ENCODE measurements at places on chromosomes 16 and 17. TPM values are rescaled to one million over a fixed set of nuclear protein-coding genes. Genes with fewer than 3 reads are reported as not detected.
A peak's percentile ranks its signal among the peaks of the same experiment; 100 is the strongest.

The KRTAP16-1 gene
- total RNA-seq, result not detected

The SLC35G6 gene
- total RNA-seq, result not detected

The MYO15A gene
- total RNA-seq, result 3.6 TPM

- H3K27me3 ChIP-seq, result peaks cover 41% of the 10 kb centered on the region
- H3K27ac ChIP-seq, result no peak overlapping the region
- H3K36me3 ChIP-seq, result no peaks in the 10 kb centered on the region
- no peak for DNase-seq
- H3K4me3 ChIP-seq, result no peak overlapping the region
- no peaks in the 10 kb centered on the region for H3K4me1 ChIP-seq
Observed at GRCh38 chr17:47719411-47720152, 13.5 kb upstream of the TBX21 start.

DNA sequence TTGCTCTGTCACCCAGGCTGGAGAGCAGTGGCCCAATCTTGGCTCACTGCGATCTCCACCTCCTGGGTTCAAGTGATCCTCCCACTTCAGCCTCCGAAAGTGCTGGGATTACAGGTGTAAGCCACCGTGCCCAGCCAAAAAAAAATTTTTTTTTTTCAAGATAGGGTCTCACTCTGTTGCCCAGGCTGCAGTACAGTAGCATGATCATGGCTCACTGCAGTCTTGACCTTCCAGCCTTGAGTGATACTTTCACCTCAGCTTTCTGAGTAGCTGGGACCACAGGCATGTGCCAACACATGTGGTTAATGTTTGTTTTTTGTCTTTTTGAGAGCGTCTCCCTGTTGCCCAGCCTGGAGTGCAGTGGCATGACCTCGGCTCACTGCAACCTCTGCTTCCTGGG, 1.7 kb upstream of the PAM16 start:
- peaks cover 23% of the 10 kb centered on the region for H3K4me1 ChIP-seq
- no peaks in the 10 kb centered on the region for H3K36me3 ChIP-seq
- no peak overlapping the region for H3K27ac ChIP-seq

- H3K4me1 ChIP-seq, result no peaks in the 10 kb centered on the region
- H3K27me3 ChIP-seq, result no peaks in the 10 kb centered on the region
- DNase-seq, result no peak
- H3K27ac ChIP-seq, result no peak overlapping the region
- no peak overlapping the region for H3K4me3 ChIP-seq
Observed at GRCh38 chr17:22454070-22454999, 762.0 kb downstream of the KCNJ18 start.

- H3K4me3 ChIP-seq, result no peak overlapping the region
- H3K36me3 ChIP-seq, result no peaks in the 10 kb centered on the region
- H3K27ac ChIP-seq, result peak overlapping the region; percentile 85
- no peaks in the 10 kb centered on the region for H3K27me3 ChIP-seq
- no peak for DNase-seq
- H3K4me1 ChIP-seq, result peaks cover 30% of the 10 kb centered on the region
Observed at GRCh38 chr17:61250335-61250890, 149.2 kb upstream of the TBX2 start.

DNA sequence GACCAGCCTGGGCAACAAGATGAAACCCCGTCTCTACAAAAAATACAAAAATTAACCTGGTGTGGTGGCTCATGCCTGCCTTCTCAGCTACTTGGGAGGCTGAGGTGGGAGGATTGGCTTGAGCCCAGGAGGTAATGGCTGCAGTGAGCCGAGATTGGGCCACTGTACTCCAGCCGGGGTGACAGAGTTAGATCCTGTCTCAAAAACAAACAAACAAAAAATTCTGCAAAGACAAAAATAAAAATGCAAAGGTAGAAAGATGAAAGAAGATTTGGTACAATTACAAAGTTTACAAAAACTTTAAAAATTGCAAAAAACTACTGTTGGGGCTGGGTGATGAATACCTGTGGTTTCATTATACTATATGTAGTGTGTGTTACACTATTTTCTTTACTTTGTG, 5.5 kb upstream of the CDH1 start:
- no peaks in the 10 kb centered on the region for H3K36me3 ChIP-seq
- H3K4me3 ChIP-seq, result no peak overlapping the region
- H3K27me3 ChIP-seq, result peaks cover 3% of the 10 kb centered on the region
- no peak for DNase-seq
- no peak overlapping the region for H3K27ac ChIP-seq

DNA sequence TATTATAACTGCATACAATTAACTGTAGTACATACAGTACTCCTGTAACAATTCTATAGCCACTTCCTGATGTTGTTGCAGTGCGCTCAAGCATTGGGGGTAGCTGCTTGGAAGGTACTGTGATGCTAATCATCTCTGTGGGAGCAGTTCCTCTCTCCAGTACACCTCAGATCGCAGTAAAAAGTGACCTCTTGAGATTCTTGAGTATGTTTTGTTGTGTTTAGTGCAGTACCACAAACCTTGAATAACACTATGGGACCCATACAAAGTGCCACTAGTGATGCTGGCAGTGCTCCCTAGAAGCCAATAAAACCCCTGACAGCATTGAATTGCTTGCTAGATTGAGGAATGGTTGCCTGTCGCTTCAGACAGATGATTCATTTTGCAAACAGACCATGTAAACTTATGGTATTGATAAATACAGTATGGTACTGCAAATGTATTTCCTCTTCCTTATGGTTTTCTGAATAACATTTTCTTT, 193.0 kb downstream of the SPECC1 start:
- H3K4me1 ChIP-seq, result peaks cover 15% of the 10 kb centered on the region
- DNase-seq, result no peak
- H3K27me3 ChIP-seq, result no peaks in the 10 kb centered on the region
- no peak overlapping the region for H3K27ac ChIP-seq

- DNase-seq, result no peak
- no peak overlapping the region for H3K4me3 ChIP-seq
- no peaks in the 10 kb centered on the region for H3K27me3 ChIP-seq
- H3K36me3 ChIP-seq, result no peaks in the 10 kb centered on the region
- no peaks in the 10 kb centered on the region for H3K4me1 ChIP-seq
- no peak overlapping the region for H3K27ac ChIP-seq
Observed at GRCh38 chr17:3985846-3986245, 21.6 kb upstream of the ATP2A3 start.

- no peak overlapping the region for H3K27ac ChIP-seq
- no peaks in the 10 kb centered on the region for H3K27me3 ChIP-seq
- no peak overlapping the region for H3K4me3 ChIP-seq
- DNase-seq, result no peak
- H3K36me3 ChIP-seq, result no peaks in the 10 kb centered on the region
- no peaks in the 10 kb centered on the region for H3K4me1 ChIP-seq
Observed at GRCh38 chr16:13519871-13520270, 400.1 kb upstream of the ERCC4 start.

- H3K4me1 ChIP-seq, result no peaks in the 10 kb centered on the region
- H3K36me3 ChIP-seq, result no peaks in the 10 kb centered on the region
- DNase-seq, result peak; percentile 42
- no peak overlapping the region for H3K4me3 ChIP-seq
- H3K27ac ChIP-seq, result no peak overlapping the region
- no peaks in the 10 kb centered on the region for H3K27me3 ChIP-seq
Observed at GRCh38 chr17:41625602-41626001, 1.2 kb upstream of the KRT17 start.

DNA sequence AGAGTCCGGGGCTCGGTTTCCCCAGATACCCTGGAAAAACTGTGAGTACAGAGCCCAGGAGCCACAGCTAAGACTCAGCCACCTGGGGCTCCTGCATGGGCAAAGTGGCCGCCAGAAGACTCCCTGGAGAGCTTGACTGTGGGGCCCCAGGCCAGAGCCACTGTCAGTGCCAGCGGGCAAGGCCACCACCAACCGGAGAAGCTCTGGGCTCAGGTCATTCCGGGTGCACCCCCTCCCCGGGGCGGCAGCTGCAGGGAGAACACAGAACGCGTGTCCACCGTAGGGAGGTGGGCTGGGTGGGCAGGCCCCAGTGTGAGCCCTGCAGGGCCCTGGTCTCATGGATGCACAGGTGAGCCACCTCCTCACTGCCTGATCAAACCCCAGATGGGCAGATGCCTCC, 22.3 kb upstream of the RBFOX3 start:
- H3K4me1 ChIP-seq, result no peaks in the 10 kb centered on the region
- DNase-seq, result peak; percentile 64
- H3K27me3 ChIP-seq, result no peaks in the 10 kb centered on the region
- no peak overlapping the region for H3K27ac ChIP-seq
- H3K36me3 ChIP-seq, result no peaks in the 10 kb centered on the region

DNA sequence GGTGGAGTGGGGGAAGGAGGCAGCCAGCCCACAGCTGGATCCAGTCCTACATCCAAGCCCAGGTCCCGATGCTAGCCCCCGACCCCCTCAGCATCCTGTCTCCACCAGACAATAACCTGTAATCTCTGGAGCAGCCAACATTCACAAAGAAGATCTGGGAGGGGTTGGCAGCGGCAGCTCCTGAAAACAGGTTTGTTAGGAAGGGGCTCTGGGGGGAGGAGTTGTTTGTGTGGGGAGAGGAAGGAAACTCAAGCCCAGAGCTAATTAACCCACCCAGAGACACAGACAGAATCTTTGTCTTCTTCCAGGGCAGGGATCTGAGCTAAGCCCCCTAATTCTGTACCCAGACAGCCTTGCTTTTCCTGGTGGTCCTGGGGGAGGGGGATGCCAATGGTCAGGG, 4.6 kb upstream of the C17orf113 start:
- H3K27me3 ChIP-seq, result peaks cover 63% of the 10 kb centered on the region
- no peak for DNase-seq
- H3K4me3 ChIP-seq, result no peak overlapping the region
- H3K27ac ChIP-seq, result no peak overlapping the region
- no peaks in the 10 kb centered on the region for H3K36me3 ChIP-seq
- H3K4me1 ChIP-seq, result peaks cover 10% of the 10 kb centered on the region

Data from sigmoid colon (tissue), 7 donors.